ENCODE measurements at places on chromosomes 13 and 19.
A peak's percentile ranks its signal among the peaks of the same experiment; 100 is the strongest.

- DNase-seq: no peak
Observed at GRCh38 chr19:5152013-5152763, 183.3 kb downstream of the KDM4B start.

GRCh38 chr13:28301839-28302238 is 163.5 kb downstream of the PAN3 start:
- no peak for DNase-seq

- DNase-seq: no peak
Observed at GRCh38 chr19:1715540-1715939, 37.8 kb upstream of the ONECUT3 start.

DNA sequence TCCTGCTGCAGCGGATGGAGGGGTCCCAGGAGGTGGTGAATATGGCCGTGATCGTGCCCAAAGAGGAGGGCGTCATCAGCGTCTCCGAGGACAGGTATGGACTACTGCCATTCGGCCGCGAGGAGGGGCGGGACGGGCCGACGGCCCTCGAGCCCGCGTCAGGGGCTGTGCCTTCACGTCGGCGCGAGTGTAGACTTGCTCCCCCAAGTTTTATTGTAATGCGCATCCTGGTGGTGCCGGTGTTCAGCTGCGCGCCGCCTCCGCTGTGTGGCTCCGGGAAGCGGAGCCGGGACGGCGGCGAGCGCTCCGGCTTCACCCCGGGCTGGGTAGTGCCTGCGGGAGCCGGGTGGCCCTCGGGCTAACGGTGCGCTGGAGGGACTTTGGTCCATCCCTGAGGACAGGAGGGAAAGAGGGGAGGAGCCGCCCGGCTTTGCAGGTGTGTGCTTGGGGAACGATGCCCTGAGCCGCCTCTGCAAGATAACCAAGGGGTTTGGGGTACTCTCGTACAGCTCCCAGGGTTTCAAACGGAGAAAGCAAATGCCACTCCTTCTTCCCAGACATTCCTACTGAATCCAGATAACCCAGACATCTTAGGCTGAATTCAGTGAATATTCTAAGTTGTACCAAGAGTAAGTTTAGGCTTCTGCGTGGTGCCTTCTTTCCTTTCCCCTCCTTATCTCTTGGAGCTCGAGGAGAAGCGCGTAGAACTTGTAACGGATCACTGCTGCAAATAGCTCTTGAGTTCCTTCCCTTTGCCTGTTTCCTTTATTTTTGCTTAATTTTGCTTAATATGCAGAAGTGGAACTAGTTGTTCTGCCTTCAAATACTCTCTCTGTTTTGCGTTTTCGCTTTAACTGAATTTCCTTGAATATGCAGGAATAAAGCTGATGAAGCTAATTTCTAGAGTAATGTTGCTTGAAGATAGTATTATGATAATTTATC is 740 bp downstream of the WDFY2 start:
- peak; percentile 82 for DNase-seq

- no peak for DNase-seq
Observed at GRCh38 chr13:67343777-67344176, 113.6 kb upstream of the PCDH9 start.

- peak; percentile 37 for DNase-seq
Observed at GRCh38 chr19:39405261-39405957, 1.2 kb upstream of the ZFP36 start.

- DNase-seq: no peak
Observed at GRCh38 chr19:53532362-53532761, 5.6 kb upstream of the ZNF331 start.

GRCh38 chr13:86729206-86729605 is 930.0 kb upstream of the SLITRK6 start:
- DNase-seq: no peak

DNA sequence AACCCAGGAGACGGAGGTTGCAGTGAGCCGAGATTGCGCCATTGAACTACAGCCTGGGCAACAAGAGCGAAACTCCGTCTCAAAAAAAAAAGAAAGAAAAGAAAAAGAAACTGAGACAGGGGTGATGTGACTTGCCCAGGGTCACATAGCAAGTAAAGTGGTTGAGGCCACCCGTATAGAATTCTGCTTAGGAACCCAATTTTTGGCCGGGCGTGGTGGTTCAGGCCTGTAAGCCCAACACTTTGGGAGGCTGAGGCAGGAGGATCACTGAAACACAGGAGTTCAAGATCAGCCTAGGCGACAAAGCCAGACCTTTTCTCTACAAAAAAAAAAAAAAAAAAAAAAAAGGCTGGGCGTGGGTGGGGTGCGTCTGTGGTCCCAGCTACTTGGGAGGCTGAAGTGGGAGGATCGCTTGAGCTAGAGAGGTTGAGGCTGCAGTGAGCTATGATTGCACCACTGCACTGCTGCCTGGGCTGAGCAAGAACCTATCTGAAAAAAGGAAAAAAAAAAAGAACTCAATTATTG is 1.3 kb downstream of the SNRPA start:
- DNase-seq: no peak

DNA sequence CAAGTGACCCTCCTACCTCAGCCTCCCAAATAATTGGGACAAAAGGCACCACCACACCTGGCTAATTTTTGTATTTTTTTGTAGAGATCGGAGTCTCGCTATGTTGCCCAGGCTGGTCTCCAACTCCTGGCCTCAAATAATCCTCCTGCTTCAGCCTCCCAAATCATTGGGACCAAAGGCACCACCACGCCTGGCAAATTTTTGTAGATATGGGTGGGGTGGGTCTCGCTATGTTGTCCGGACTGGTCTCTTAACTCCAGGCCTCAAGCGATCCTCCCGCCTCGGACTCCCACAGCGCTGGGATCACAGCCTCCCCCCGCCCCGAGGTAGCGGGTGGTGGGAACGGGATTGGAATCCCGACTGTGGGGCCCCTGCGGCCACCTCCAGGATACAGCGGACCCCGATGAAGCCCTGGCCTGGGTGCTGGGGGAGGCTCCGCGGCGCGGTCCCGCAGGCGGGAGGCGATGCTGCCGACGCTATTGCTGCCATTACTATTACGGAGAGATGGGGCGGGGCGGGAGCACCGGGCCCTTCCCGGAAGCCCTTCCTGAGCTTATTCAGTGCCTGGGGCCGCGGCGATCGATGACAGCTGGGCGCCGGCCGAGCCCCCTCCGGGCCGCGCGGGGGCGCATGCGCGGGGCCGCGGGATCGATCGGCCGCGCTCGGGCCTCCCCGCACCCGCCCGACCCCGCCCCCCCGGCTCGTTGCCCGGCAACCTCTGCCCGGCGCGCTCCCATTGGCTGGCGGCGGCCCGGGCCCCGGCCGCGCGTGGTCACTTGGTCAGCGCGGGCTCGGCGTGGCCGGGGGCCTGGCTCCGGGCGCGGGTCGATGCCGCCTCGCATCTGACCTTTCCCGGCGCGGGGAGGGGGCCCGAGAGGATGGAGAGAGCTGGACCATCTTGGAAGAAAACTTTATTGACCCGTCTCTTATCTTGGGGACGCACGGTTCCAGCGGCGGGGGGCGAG is 27.9 kb upstream of the ONECUT3 start:
- no peak for DNase-seq

- DNase-seq: no peak
Observed at GRCh38 chr19:58351990-58352755, 1.1 kb downstream of the A1BG start.

- no peak for DNase-seq
Observed at GRCh38 chr19:9132422-9132821, 5.7 kb upstream of the OR7G3 start.

DNA sequence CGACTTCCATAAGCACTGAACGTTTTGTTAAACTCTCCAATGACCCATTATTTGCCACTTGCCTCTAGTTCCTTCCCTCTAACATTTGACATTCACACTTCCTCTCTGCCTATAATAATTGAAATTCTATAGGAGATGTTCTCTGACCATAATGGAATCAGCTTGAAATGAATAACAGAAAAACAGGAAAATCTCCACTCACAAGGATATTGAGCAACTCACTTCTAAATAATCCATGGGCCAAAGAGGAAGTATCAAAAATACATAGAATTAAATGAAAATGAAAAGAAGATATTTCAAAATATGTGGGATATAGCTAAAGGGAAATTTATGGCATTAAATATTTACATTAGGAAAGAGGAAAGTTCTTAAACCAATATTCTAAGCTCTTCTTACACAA is 3.4 kb upstream of the FCGBP start:
- DNase-seq: no peak

DNA sequence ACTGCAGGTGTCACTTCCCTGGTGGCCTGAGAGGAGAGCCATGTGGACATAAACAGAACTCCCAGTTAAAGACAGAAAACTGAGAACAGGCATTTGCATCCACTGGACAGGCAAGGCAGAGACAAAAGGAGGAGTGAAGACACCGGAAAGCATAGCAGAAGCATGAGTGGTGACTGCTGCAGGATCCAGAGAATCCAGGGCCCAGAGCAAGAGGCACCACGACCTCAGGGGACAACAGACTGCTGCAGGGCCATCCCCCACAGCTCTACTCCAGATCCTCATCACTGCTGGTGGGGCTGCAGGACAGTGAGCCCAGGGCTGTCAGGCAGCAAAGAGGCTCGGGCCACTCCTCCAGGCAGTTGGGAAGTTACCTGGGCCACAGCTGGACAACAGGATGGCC is 14.5 kb upstream of the ISYNA1 start:
- no peak for DNase-seq

Data from NAMALWA (cell line).